SK-N-MC (cell line): ENCODE measurements at places on chromosomes 16 and 17.

DNA sequence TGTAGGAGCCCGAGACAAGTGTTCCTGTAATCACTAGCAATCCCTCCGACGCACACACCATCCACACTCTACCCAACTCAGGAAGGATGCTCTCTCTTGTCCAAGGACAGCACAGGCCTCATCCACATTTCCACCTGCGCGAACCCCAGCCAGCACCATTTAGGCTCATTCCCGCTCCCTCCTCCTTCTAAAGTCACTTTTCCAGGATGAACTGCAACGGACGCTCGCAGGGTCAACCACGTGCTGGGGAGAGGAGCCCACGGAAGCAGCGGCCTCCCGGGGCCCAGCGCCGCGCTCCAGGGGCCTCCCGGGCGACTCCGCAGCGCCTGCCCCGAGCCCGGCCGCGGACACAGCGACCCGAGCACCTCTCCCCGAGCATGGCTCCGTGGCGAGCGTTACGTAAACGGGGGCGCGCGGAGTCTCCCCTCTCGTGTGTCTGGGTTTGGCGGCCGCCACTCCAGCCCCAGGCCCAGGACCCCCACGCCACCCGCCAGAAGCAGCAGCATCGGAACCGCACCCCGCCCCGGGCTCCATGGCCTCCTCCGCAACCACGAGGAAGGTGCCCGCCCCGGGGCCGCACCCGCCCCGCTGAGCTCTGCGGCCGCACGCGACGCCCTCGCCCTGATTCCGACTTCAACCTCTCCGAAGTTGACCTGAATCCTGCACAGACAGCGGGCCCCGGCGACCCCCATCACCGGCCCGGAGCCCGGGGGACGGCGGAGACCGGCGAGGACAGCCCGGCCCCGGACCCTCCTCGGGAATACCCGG is 668 bp downstream of the USP36 start:
- no peak for DNase-seq

GRCh38 chr17:36980280-36980761 is 31.6 kb downstream of the AATF start:
- DNase-seq, result no peak

DNA sequence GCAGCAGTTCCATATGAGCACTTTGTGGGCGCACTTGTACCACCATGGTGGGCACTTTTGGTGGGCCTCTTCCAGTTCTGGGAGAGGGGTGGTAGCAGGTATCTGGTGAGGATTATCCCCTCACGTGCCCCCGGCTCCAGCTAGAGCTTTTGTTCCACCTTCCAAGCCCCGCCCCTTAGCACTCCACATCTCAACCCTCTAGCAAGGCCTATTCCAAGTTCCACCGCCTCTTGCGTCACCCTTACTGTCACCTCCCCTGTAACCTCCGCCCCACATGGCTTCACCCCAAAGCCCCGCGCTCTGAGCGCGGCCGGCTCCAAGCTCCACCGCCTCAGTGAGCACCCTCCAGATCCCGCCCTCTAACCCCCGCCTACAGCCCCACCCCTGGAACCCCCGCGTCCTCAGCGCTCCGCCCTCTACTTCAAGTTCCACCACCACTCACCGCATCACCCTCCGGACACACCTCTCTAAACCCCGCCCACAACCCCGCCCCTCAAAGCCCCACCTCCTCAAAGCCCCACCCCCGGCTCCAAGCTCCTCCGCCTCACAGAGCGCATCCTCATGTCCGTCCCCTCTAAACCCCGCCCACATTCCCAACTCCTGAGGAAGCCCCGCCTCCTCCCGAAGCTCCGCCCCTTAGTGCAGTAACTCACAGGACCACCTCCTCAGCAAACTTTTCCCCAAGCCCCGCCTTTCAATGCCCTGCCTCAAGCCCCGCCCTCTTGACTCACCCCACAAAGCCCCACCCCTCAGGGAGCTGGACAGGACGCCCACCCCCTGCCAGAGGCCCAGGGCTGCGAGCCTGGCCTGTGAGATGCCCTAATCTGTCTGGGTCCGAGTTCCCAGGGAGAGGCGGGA is 11.1 kb downstream of the SCN4A start:
- peak; percentile 62 for DNase-seq

DNA sequence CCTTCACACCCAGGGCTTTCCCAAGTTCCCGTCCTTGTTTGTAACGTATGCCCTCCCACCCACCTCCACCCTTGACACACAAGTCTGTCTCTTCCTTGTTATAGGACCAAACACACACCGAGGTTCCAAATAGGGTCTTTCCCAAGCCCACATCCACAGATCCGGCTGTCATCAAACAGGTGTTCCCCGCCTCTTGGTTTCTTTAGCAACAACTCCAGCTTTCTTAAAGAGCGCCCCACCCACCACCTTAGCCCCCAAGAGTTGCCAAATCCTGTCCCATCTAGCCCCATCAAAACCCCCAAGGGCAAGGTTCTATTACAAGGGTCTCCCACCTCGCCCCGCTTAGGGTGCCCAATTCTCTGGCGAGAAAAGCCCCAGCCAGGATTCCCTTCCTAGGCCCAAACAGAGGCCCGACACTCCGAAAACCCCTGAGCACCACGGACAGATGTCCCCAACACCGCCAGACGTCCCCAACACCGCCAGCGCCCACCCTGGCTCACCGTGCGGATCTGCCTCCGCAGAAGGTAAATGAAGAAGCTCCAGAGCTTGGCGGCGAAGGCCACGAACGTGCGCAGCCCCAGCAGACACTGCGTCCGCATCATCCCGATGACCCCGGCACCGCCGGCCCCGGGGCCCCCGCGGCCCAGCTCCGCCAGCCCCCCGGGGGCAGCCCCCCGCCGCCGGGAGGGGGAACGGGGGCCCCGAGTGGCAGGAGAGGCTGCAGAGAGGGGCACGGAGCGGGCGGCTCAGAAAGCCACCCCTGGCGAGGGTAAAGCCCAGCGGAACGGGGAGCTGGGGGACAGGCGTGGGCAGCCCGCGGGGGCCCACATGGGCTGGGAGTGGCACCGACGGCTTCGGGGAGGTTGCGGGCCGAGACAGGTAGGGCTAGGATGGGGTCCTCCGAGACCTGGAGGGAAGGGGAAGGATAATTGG is 573 bp downstream of the CTDNEP1 start:
- DNase-seq, result no peak

DNA sequence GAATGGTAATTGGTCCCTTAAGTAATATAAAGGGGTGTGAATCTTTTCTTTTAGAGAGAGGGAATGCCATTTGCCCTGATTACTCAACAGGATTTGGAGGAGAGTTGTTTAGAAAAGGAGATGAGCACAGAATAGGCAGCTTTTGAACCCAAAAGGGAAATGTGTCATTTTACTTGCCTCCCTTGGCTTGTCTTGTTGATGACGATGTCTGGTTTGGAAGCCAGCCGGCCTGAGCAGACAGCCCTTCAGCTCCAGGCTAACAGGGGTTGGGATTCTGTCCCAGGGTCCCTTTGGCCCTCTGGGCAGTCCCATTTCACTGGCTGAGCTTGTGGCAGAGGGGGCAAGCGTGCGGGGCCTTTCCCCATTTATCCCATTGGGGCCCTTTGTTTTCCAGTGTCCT is 22.3 kb upstream of the PRKAR1A start:
- no peak for DNase-seq

- no peak for DNase-seq
Measured at GRCh38 chr16:84507011-84507982, 2.8 kb upstream of the MEAK7 start.

DNA sequence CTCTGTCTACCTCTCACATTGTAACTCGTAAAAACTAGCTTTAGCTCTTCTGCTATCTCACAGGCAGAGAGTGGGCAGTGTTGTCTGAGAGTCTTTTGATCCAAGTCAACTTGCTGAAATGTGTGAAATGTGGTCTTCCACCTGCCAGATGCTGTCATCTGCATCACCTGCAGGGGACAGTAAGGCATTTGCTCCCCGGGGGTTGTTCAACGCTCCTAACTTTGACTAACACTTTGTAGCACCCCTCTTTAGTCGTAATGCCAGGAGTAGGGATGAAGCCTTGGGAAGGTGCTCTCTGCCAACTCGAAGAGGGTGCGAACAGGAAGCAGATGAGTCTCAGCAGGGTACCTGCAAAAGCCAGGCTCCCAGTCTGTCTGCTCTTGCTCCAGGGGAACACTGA is 36.1 kb downstream of the SNX11 start:
- no peak for DNase-seq

- no peak for DNase-seq
Measured at GRCh38 chr17:76689859-76690258, 20.9 kb downstream of the MXRA7 start.

GRCh38 chr16:67594256-67594915 is 32.1 kb downstream of the CTCF start:
- no peak for DNase-seq

- DNase-seq, result no peak
Measured at GRCh38 chr17:34895383-34895782, 65.9 kb downstream of the CCT6B start.

- DNase-seq, result no peak
Measured at GRCh38 chr16:86472366-86472765, 38.0 kb upstream of the FOXF1 start.

DNA sequence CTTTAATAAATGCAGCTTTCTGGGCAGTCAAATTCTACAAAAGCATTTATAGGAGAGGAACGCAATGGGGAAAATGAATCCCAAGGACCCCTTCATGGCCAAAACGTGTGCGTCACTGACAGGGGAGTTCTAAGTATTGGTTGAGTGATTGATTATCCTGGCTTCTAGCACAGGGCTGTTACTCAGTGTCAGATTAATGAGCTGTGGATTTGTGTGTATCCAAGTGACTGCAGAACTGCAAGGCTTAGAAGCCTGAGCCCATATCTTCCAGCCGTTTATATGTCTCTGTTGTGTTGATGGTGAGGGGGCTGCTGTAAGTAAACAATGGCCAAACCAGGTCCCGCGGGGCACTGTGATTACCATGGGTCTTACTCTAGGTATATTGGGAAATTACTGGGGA is 129.4 kb downstream of the SHISA9 start:
- DNase-seq, result no peak

- DNase-seq, result no peak
Measured at GRCh38 chr16:57485091-57485915, 990 bp downstream of the DOK4 start.

DNA sequence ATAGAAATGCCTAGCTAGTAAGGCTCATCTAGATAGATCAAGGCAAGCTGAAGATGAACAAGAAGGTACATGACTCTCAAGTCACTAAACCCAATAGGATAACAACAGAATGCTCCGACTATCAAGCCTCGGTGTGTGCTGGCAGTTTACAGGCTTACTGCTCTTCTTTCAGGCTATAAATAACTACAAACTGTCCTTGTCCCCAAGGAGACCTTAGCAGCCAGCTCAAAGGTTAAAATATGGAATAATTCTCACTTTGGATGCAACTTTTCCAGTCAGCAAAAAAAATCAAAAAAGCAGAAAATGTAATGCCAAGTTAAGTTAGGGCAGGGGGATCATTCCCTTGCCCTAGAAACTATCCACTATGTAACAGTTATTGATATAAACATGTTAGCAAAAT is 44.6 kb downstream of the SPOP start:
- no peak for DNase-seq
